A549 treated with GW870086 at 1 μM for 4 hours (cell line): ENCODE measurements at places on chromosomes 2 and 18. TPM values are rescaled to one million over a fixed set of nuclear protein-coding genes. Genes with fewer than 3 reads are reported as not detected.

DNER gene
- total RNA-seq, result 7.5 to 11.5 TPM (median 9.1 TPM) in 5 replicates

HJURP gene
- total RNA-seq, result 58.2 to 64.5 TPM (median 61.4 TPM) in 5 replicates

TDRD15 gene
- not detected in 5 replicates for total RNA-seq

NR4A2 gene
- 1.9 to 2.6 TPM (median 2.3 TPM) in 5 replicates for total RNA-seq

WBP1 gene
- total RNA-seq, result 46.5 to 84.4 TPM (median 78.3 TPM) in 5 replicates
